Sigmoid colon (tissue), 7 donors: ENCODE measurements at places on chromosomes 2 and 18.
A peak's percentile ranks its signal among the peaks of the same experiment; 100 is the strongest.

DNA sequence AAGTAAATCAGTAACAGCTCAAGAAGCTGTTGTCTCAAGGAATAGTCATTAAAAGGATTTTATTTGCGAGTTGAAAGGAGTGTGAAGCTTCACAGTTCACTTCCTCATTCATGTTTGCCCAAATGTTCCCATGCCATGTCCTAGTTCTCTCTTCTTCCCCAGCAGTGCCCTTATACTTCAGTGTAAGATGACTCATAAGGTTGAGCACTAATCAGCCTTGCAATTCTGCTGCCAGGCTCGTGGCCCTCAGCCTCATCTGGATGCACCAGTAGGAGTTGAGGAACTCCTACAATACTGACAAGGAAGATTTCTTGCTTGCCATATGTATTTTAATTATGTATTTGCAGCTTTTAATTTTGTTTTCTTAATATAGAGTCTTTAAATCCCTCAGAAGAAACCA, 1980.4 kb downstream of the SUCLG1 start:
- no peak for DNase-seq
- no peaks in the 10 kb centered on the region for H3K4me1 ChIP-seq
- H3K4me3 ChIP-seq: no peak overlapping the region
- no peaks in the 10 kb centered on the region for H3K36me3 ChIP-seq
- H3K27ac ChIP-seq: no peak overlapping the region
- no peaks in the 10 kb centered on the region for H3K27me3 ChIP-seq

- DNase-seq: no peak
- H3K27me3 ChIP-seq: no peaks in the 10 kb centered on the region
- H3K4me1 ChIP-seq: no peaks in the 10 kb centered on the region
- H3K27ac ChIP-seq: no peak overlapping the region
- no peak overlapping the region for H3K4me3 ChIP-seq
Measured at GRCh38 chr2:116487336-116487735, 1327.2 kb upstream of the DDX18 start.

- no peaks in the 10 kb centered on the region for H3K36me3 ChIP-seq
- H3K27ac ChIP-seq: no peak overlapping the region
- no peak overlapping the region for H3K4me3 ChIP-seq
- no peaks in the 10 kb centered on the region for H3K27me3 ChIP-seq
- H3K4me1 ChIP-seq: no peaks in the 10 kb centered on the region
Measured at GRCh38 chr2:113770929-113771328, 14.5 kb upstream of the SLC35F5 start.

- no peak overlapping the region for H3K4me3 ChIP-seq
- no peaks in the 10 kb centered on the region for H3K36me3 ChIP-seq
- no peaks in the 10 kb centered on the region for H3K27me3 ChIP-seq
- DNase-seq: no peak
- no peaks in the 10 kb centered on the region for H3K4me1 ChIP-seq
Measured at GRCh38 chr2:205860181-205860580, 177.9 kb downstream of the NRP2 start.

- peaks cover 3% of the 10 kb centered on the region for H3K4me1 ChIP-seq
- H3K36me3 ChIP-seq: no peaks in the 10 kb centered on the region
- H3K27me3 ChIP-seq: no peaks in the 10 kb centered on the region
- DNase-seq: no peak
- no peak overlapping the region for H3K27ac ChIP-seq
Measured at GRCh38 chr18:58538604-58539386, 90.1 kb downstream of the ALPK2 start.

DNA sequence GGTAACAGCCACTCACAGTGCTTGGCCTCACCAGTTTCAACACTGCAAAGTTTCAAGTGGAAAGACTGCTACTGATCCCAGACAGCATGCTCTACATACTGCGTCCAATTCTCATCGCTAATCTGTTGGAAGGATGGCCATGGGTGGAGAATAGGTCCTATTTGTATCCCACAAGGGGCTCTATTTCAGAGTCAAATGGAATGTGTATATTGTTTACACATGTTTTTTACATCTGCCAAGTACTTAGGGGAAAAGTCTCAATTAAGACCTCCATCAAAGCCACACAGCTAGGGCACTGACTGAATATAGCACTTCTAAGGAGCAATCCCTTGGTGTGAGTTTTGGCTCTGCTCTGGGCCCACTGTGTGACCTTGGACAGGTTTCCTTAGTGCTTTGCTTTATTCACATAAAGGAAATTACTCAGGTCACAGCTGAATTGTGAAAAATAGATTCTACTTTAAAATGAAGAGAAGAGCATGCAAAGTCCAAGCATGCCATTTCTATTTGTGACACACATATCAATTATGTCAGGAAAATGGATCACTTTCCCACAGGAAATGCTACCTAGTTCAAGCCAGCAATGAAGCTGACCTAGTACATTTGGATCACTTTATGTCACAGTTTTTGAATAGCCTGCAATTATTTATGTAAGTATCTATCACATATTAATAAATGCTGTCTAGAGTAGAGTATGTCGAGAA, 112.9 kb upstream of the STK17B start:
- H3K4me1 ChIP-seq: no peaks in the 10 kb centered on the region
- no peaks in the 10 kb centered on the region for H3K27me3 ChIP-seq
- no peak overlapping the region for H3K4me3 ChIP-seq
- no peak for DNase-seq
- no peaks in the 10 kb centered on the region for H3K36me3 ChIP-seq

GRCh38 chr2:180578441-180578840, 402.0 kb upstream of the UBE2E3 start:
- no peaks in the 10 kb centered on the region for H3K4me1 ChIP-seq
- H3K4me3 ChIP-seq: no peak overlapping the region
- no peak overlapping the region for H3K27ac ChIP-seq

DNA sequence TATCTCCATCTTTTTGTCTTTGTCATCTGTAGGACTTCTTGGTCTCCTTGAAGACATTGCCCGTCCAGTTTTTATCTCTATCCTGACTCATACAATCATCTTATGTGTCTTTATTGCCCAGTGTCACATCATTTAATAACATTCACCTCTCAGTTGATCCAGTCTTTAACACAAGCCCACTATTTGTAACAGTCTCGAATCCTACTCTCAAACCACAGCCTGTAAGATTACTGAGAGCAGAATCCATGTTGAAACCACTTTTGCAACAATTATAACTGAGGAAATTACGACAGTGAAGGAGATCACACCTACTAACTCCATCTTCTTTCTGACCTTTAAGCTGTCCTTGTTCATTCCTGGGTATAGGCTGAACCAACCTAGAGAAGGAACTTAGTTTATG, 1206.0 kb upstream of the ZEB2 start:
- H3K4me3 ChIP-seq: no peak overlapping the region
- no peaks in the 10 kb centered on the region for H3K36me3 ChIP-seq
- H3K27me3 ChIP-seq: no peaks in the 10 kb centered on the region
- no peak overlapping the region for H3K27ac ChIP-seq

- H3K36me3 ChIP-seq: no peaks in the 10 kb centered on the region
- H3K27ac ChIP-seq: no peak overlapping the region
- DNase-seq: no peak
- H3K27me3 ChIP-seq: no peaks in the 10 kb centered on the region
Measured at GRCh38 chr2:85170938-85171475, 37.8 kb downstream of the TCF7L1 start.

DNA sequence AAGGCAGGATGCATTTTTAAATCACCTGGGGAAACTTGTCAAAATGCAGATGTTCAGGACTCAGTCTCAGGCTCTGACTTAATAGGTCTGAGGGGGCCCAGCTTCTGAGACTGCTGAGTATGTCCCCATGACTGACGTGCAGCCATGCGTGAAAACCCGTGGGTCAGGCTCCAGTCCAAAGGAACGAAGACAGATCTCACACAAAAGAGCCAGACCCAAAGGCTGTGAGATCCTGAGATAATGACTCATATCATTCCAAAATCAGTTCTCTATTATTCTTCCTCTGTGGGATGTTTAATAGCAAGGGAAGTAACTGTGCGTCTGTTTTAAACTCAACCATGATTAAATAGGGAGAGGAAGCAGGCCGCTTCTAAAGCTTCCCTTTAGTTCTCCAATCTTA, 107.4 kb upstream of the ACAA2 start:
- no peak overlapping the region for H3K27ac ChIP-seq
- no peaks in the 10 kb centered on the region for H3K36me3 ChIP-seq
- no peaks in the 10 kb centered on the region for H3K27me3 ChIP-seq
- no peaks in the 10 kb centered on the region for H3K4me1 ChIP-seq
- DNase-seq: no peak
- no peak overlapping the region for H3K4me3 ChIP-seq

DNA sequence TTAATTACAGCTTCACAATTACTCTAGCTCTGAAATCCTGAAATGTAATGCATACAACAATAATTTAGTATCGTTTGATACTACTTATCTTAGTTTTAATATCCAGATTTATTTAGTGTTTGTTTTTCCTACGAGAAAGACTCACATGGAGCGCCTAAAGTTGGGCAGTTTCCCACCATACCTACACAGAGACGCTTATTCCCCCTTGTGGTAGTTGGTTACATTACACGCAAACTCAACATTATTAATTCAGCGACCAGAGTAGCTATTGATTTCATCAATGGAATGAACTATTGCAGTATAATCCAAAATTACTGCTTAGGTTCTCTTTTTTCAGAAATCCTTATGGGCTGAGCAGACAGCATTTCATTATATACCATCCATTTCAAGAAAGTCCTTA, 164.0 kb upstream of the REG3G start:
- no peaks in the 10 kb centered on the region for H3K36me3 ChIP-seq
- H3K27ac ChIP-seq: no peak overlapping the region
- H3K27me3 ChIP-seq: no peaks in the 10 kb centered on the region
- DNase-seq: no peak
- no peak overlapping the region for H3K4me3 ChIP-seq

GRCh38 chr18:47605093-47605492, 325.4 kb downstream of the SMAD2 start:
- no peaks in the 10 kb centered on the region for H3K36me3 ChIP-seq
- no peaks in the 10 kb centered on the region for H3K27me3 ChIP-seq
- H3K27ac ChIP-seq: no peak overlapping the region

- no peaks in the 10 kb centered on the region for H3K27me3 ChIP-seq
- H3K4me1 ChIP-seq: no peaks in the 10 kb centered on the region
- no peaks in the 10 kb centered on the region for H3K36me3 ChIP-seq
- no peak overlapping the region for H3K27ac ChIP-seq
- DNase-seq: no peak
Measured at GRCh38 chr2:143674051-143674450, 544.8 kb downstream of the ARHGAP15 start.

GRCh38 chr2:15555760-15556193, 5.4 kb downstream of the NBAS start:
- peaks cover 29% of the 10 kb centered on the region for H3K36me3 ChIP-seq
- no peaks in the 10 kb centered on the region for H3K27me3 ChIP-seq
- peaks cover 16% of the 10 kb centered on the region for H3K4me1 ChIP-seq
- H3K27ac ChIP-seq: no peak overlapping the region
- no peak for DNase-seq

GRCh38 chr2:226799976-226800940, 638 bp upstream of the IRS1 start:
- H3K4me1 ChIP-seq: peaks cover 51% of the 10 kb centered on the region
- peak overlapping the region; percentile 96 for H3K27ac ChIP-seq
- peak overlapping the region; percentile 70 for H3K4me3 ChIP-seq
- peak; percentile 71 for DNase-seq
- no peaks in the 10 kb centered on the region for H3K27me3 ChIP-seq

DNA sequence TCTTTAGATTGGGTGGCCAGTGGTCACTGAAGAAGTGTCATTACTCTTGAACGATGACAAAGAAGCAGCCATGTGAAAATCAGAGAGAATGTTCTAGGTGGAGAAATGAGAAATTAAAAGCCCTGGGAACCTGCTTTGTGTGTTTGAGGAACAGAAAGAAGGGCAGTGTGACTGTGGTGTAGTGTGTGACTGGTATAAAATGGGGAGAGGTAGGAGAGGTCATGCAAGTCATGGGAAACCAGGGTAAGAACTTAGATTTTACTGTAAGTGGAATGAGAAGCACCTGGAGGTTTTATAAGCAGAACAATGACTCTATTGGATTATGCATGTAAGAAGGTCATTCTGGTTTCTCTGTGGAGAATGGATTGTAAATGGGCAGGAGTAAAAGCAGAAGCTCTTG, 12.2 kb downstream of the ICOS start:
- H3K36me3 ChIP-seq: no peaks in the 10 kb centered on the region
- no peak for DNase-seq
- no peaks in the 10 kb centered on the region for H3K27me3 ChIP-seq
- H3K4me3 ChIP-seq: no peak overlapping the region
- no peaks in the 10 kb centered on the region for H3K4me1 ChIP-seq
- no peak overlapping the region for H3K27ac ChIP-seq

DNA sequence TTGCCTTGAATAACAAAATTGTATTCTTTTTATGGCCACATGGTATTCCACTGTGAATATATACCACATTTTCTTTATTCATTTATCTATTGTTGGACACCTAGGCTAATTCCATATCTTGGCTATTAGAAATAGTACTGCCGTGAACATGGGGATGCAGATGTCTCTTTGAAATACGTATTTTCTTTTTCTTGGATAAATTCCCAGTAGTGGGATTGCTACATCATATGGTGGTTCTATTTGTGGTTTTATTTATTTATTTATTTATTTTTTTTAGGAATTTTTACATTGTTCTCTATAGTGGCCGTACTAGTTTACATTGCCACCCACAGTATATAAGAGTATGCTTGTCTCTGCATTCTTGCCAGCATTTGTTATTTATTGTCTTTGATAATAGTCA, 679.8 kb upstream of the NRXN1 start:
- no peaks in the 10 kb centered on the region for H3K4me1 ChIP-seq
- no peaks in the 10 kb centered on the region for H3K27me3 ChIP-seq
- H3K4me3 ChIP-seq: no peak overlapping the region
- no peak for DNase-seq

DNA sequence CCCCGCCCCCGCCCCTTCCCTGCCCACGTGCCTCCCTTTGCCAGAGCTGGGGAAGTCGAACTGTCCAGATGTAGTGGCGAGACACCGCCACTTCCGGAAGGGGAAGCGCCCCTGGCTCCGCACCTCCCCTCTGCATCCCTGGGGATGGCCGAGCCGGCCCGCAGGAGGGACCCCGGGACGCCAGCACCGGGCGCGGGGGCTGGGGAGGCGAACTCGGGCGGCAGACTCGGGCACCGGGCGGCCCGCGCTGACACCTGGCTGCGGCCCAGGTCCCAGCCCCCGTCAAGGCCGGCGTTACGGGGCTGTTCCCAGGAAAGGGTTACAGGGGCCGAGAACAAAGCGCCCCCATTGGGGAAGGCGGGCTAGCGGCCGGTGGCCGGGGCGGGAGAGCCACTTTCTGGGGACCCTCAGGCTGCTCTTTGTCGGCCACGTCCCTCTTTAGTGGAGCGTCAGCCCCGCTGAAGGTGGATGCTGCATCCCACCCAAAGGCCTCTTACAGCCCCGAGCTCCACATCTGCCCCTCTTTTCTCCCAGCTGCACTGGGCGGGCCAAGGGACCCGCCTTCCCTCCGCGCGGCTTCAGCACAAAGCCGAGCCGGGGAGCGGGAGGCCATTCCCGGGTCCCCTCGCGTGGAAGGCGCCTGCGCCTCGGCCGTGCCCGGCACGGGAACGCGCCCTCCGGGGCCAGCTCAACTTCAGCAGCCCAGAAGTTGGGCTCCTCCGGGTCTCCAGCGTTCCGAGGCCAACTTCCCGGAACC, 1.3 kb downstream of the SDC1 start:
- DNase-seq: no peak
- peaks cover 28% of the 10 kb centered on the region for H3K4me1 ChIP-seq
- no peaks in the 10 kb centered on the region for H3K36me3 ChIP-seq
- no peaks in the 10 kb centered on the region for H3K27me3 ChIP-seq

- H3K4me3 ChIP-seq: peak overlapping the region; percentile 65
- no peaks in the 10 kb centered on the region for H3K27me3 ChIP-seq
- peaks cover 50% of the 10 kb centered on the region for H3K4me1 ChIP-seq
Measured at GRCh38 chr2:16664809-16665747, 556 bp downstream of the CYRIA start.

- no peaks in the 10 kb centered on the region for H3K4me1 ChIP-seq
- no peak for DNase-seq
- H3K36me3 ChIP-seq: no peaks in the 10 kb centered on the region
- H3K27ac ChIP-seq: no peak overlapping the region
- H3K4me3 ChIP-seq: no peak overlapping the region
Measured at GRCh38 chr2:48272199-48272598, 257.8 kb upstream of the STON1 start.
